ENCODE measurements at places on chromosomes 1 and 21. TPM values are rescaled to one million over a fixed set of nuclear protein-coding genes. Genes with fewer than 3 reads are reported as not detected.

Gene NTMT2
- not detected for polyA plus RNA-seq

DNA sequence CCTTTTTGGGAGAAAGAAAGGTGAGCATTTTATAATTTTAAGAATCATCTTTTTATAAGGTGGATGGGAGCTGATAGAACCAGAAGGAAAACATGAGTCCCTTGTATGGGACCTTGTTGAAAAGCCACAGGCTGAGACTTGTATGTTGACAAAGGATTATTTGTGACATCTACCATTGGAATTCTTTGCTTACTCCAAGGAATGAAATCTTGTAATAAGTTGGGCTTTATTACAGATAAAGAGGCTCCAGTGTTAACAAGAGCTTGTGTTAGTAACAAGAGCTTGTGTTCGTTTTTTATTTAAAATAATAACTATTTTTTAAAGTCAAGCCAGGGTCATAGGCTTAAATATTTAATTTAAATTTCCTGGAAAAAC, 201.1 kb upstream of the CHRM3 start:
- DNase-seq = no peak

Gene ZMYND12
- polyA plus RNA-seq = 1.2 TPM

DNA sequence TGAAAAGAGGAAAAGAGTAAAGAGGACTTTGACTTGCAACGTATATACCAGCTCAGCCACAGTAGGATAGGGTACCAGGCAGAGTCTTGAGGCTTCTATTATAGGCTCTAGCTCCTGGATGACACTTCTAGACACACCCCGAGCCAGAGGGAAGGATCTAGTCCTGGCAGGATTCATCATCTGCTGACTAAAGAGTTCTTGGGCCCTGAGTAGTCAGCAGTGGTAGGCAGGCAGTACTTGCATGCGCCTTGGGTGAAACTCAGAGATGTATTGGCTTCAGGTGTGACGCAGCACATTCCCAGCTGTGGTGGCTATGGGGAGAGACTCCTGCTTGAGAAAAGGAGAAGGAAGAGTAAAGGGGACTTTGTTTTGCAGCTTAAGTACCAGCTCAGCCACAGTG, 162.3 kb upstream of the APP start:
- no peak for DNase-seq

DNA sequence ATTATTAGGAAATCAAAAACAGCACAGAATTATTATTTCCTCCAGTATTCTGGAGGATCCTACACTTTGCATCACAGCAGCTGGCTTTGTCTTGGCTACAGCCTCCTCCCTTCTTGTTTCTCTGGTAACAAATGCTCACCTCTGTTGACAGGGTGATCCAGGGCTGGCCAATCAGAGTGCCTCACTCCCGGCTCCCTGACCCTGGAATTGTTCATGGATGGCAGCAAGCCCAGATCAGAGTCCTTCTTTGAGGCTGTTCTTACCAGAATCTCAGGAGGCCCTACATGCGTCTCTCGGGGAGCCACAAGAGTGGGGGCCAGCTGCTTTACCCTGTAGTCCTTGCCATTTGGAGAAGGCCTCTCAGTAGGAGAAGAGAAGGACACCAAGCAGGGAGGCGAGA, 48.4 kb upstream of the IGSF5 start:
- DNase-seq = no peak

- no peak for DNase-seq
Observed at GRCh38 chr1:206450281-206450680, 20.0 kb upstream of the IKBKE start.

DNA sequence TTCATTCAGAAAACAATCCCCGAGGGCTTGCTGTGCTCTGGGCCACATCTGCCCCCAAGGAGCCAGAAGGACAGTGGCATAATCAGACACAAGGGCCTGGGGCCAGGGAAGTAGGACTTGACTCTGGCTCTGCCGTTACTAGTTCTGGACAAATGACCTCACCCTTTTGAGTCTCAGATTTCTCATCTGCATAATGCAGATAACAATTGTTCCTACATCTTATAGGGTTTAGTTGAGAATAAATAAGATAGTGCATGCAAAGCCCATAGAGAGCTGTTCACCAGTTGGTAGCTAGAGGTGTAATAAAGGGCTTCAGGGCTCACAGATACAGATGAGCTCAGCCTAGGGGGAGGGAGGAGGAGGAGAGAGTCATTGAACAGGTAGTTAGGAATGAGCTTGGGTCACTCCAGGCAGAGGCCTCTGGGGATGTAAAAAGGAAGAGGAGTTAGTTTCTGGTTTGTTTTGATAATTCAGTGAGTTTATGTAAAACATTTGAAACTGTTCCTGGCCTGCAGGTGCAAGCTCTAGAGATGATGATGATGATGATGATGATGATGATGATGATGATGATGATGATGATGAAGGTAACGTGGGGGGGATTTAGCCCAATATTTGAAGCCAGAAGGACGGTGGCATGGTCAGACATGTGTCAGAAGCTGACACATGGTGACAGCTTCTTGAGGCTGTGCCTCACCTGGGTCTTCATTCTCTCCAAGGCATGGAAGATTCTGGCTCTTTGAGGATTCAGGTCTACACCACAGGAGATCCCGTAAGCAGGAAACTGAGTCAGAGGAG, 858 bp downstream of the LACTBL1 start:
- DNase-seq = no peak

Gene LYPD8
- not detected for polyA plus RNA-seq

Gene NVL
- 8.2 TPM for polyA plus RNA-seq

Data from psoas muscle (tissue), 8 donors.